CD4-positive, alpha-beta T cell treated with Interleukin-17A for 1 hour (primary cell): ENCODE measurements at places on chromosomes 6 and 20.

GRCh38 chr6:168515376-168515775, 74.4 kb downstream of the SMOC2 start:
- DNase-seq, result no peak

- DNase-seq, result no peak
These were observed 996.8 kb upstream of the CITED2 start for GRCh38 chr6:140370976-140371870.

GRCh38 chr6:36508532-36508931, 38.7 kb downstream of the STK38 start:
- no peak for DNase-seq

- DNase-seq, result peak; percentile 13
These were observed 3.5 kb downstream of the ZFAND3 start for GRCh38 chr6:37822851-37823682.

DNA sequence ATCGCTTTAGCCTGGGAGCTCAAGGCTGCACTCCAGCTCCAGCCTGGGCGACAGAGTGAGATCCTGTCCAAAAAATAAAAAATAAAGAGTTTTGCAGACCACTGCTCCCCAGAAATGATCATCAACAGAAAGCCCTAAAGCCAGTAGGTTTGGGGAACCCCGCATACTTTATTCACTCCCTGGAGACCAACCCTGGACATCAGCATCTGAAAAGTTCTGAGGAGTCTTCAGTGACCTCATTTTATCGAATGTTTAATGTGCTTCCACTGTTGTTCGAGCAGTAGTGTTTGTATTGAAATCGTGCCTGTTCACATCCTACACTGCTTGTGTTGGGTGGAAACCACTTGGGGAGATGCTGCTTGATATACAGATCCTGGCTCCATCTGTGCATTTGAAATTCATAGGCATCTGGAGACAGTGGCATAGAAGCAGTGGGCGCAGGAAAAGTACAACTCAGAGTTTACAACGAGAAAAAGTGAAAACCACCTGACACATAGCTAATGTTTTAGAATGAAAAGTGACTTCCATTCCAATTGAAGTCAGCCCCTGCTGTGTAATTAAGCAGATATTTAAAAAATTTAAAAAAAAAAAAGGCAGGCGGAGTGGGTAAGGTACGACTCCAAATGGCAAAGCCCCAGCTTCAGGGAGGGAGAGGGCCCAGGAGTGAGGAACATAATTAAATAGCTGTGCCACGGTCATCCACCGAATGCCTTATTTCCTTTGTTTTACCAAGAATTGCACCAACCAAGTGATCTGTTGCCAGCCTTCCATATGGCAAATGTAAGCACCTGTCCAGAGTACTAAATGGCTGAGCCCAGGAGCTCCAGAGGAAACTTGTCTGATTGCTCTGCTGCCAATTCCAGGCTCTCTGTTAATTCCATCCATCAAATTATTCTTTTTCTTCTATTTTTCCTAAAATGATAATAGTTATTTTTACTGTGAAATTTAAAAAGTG, 100.4 kb upstream of the NAA20 start:
- no peak for DNase-seq

GRCh38 chr6:134446896-134447295, 129.0 kb upstream of the SGK1 start:
- DNase-seq, result no peak

- DNase-seq, result no peak
These were observed 63.5 kb downstream of the JAG1 start for GRCh38 chr20:10610251-10610650.

DNA sequence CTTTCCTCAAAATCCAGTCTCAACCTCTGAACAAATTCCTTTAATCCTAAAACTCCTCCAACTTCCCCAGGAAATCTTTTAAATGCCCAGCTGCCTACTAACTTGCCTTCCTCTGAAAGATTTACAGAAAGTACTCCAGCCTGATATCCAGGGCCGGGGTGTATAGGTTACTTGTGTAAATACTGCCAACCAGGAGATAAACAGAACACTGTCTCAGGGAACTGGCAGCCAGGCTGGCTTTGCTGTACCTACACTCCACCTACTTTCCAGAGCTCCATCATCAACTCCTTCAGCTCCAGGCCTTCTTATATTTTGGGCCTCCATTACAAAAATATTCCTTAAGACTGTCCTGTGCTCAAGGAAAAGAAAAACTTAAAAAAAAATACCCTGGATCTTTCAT, 85.9 kb downstream of the CEP162 start:
- DNase-seq, result no peak

GRCh38 chr6:4950076-4950475, 53.8 kb downstream of the RPP40 start:
- no peak for DNase-seq

DNA sequence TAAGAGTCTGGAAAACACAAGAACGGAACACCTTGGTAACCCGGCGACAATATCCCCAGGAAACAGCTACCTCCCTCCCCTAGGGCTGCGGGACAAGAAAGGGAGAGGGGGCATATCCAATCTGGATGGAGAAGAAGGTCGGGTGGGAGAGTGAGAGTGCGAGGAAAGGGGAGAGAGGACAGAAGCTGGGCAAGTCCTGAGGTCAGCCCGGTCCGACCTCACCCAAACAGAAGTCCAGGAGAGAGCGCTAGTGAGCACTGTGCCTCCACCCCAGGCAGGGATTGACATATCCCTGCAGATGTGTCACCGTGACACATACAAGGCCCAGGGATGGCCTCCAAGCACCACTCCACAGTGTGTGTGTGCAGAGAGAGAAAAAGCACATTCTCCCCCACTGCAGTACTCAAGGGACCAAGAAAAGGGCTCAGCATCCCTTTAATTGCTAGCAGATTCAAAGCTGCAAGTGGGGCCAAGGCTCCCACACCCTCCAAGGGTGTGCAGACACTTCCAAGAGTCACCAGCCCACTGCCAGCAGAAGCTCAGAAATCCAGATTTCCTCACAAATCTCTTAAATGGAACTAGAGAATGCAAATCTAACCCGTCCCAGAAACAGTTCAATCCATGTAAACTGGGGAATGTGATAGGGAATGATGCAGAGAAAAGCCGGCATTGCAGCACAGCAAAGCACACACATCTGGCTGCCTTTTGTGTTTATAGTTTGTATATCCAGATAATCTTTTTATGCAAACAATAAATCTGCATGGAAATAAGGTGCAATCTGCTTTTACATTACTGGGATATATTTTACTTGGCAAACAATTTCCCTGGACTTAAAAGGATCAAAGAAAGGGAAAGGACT, 3.1 kb downstream of the PXDC1 start:
- DNase-seq, result peak; percentile 29
